ENCODE measurements at places on chromosomes 7 and 10.

GRCh38 chr10:59618666-59619065 is 91.0 kb downstream of the SLC16A9 start:
- no peak for DNase-seq

DNA sequence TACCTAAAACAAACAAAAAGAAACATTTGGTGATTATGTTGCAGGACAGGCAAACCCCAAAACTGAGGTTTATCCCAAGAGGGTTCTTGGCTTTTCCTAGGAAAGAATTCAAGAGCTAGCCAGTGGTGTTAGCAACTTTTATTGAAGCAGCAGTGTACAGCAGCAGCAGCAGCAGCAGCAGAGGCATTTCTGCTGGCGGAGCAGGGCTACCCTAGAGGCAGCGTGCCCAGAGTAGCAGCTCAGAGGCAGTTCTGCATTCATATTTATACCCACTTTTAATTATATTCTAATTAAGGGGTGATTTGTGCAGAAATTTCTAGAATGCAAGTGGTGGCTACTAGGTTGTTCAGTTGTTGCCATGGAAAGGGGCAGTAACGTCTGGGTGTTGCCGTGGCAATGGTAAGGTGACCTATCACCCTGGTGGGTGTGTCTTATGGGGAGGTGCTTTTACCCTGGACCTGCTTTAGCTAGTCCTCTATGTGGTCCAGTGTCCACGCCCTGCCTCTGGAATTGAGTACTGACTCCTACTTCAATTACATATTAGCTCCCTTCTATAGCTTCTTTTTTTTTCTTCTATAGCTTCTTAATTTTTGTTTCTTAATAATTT is 53.9 kb downstream of the VCL start:
- DNase-seq, result no peak

GRCh38 chr10:62109587-62110293 is 158.9 kb downstream of the RTKN2 start:
- DNase-seq, result no peak

DNA sequence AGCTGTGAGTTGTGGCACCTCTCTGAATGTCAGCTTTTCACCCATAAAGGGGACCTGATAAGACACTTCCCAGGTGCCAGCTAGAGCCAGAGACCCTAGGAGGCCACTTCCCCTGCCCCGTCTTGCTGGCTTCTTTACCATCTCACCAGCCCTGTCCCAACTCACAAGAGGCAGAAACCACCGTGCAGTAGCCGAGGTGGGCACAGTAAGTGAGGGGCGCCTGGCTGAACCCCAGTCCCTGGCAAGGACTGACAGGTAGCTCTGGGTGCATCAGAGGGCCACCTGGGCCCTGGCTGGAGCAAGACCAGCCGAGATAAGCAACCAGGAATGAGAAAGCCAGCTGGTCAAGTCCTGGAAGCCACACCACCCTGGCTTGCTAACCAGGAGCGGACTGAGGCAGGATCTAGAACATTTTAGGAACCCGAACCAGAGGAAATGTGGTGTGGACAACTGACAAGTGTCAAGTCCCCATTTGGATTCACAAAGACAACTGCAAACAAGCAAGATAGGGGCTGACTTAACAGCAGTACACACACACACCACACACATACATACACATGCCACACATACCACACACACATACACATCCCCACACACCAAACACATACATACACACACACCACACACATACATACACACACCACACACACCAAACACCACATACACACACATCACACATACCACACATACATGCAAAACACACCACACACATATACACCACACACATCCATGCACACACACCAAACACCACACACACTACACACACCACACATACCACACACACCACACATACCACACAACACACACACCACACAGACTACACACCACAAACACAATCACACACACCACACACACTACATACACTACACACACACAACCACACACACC is 20.8 kb downstream of the OGDHL start:
- DNase-seq, result no peak

DNA sequence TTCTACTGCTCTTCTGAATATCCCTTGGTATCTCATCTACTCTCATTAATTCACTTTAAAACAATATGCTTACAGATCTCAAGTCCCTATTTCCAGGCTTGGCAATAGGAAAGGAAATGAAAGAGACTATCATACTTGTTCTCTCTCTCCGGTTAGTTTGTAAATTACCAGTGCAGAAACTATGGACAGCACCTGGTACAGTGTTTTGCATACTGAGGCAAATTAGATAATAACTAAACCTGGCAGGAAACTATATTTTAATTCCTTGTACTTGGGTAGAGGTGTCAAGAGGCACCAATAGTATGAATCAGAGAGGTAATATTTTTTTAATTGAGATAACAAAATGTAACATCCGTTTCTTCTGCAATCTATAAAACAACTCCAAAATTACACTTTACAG is 97.7 kb upstream of the TMEM196 start:
- no peak for DNase-seq

DNA sequence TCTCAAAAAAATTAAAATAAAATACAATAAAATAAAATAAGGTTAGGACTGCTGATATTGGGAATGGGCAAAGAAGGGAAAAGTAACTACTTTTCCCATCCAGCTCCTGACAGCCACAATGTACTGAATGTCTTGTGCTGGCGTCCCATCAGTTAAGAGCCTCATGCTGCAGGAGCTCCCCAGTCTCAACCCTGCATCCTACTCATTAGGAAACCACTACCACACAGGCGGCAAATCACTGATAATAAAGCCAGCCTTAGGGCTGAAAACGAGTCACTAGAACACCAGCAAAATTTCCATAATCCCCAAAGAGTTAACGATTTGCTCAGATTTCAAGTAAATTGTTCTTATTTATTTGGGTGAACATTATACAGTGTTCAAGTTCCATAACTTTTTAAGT is 4.3 kb downstream of the YWHAG start:
- DNase-seq, result no peak

DNA sequence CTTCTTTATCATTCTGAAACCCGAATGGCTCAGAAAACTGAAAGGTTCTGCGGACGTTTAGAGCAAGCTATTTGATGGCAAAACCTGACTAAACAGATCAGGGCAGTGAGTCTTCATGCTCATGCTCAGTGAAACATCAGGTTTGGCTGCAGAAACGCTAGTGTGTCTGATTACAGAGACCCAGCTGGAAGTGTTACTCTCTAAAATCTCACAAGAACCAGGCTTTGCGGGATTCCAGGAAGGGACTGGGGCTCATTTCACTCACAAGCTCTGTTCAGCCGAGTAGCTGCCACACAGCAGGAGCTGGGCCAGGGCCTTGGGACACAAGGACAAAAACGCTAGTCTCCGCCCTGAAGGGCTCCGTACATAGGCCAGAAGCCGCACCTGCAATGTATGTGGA is 2.9 kb downstream of the PITRM1 start:
- DNase-seq, result no peak

DNA sequence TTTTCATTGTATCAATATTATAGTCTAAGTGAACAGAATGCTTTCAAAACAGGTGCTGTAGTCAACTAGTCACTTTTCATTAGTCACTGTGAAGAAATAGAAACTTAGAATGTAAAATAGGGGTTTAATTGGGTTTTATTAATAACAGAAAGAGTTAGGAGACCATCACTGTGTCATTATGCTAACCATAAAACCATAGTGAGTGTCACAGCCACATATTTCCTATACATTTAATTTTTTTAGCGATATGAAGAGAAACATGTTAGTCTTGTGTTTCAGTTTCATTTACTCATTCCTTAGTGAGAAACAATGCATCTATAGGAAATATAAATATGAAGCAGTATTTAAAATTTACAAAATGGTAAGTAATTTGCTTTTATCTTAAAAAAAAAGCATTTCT is 22.2 kb downstream of the SPAG6 start:
- no peak for DNase-seq

DNA sequence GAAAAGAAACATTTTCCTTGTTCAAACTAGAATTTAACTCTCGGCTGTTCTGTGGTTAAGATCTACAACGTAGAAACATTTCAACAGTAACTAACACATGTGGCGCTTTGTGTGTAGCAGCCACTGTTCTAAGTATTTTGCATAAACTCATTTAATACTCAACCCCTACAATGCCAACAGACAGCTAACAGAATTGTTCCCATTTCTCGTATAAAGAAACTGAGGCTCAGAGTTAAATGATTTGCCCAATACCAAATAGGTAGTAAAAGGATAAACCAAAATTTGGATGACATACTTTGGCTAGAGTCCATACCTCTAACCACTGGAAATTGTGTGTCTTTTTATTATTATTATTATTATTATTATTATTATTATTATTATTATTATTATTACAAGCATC is 72.5 kb upstream of the LRRN3 start:
- no peak for DNase-seq

DNA sequence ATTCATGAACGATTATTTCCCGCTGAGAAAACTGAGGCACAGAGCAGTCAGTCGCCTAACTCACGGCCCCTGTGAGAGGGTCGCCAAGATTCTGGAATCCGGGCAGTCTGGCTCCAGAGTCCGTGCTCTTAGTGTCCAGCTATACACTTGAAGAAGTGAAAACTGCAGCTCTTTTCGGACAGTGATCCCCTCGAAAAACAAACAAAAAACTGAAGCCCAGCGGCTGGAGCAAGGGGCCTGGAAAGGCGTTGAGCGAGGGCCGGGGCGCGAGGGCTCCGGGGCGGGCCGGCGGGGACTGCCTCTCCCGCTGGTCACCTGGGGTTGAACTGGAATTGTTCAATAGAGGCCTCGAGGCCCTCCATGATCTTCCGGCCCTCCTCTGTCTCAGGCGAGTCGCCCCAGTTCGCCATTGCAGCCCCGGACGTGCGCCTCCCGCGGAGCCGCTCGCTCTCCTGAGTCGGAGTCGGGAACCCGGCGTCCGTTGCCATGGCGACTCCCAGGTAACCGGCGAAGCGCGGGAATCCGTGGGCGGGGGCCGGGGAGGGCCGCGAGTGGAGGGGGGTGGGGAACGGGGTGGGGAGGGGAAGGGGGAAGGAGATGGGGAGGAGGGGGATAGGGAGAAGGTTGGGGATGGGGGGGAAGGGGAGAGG is 881 bp downstream of the C10orf67 start:
- DNase-seq, result no peak

DNA sequence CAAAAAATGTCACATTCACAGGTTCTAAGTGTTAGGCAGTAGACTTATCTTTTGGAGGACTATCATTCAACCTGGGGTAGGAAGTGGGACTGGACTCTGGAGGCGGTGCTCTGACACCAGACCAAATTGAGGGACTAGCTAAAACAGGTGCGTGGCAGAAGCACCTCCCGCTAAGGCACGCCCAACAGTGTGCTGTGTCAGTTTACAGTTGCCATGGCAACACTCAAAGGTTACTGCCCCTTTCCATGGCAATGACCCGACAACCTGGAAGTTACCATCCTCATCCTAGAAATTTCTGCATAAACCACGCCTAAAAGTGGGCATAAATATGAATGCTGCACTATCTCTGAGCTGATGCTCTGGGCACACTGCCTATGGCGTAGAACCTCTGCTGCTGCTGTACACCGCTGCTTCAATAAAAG is 14.0 kb upstream of the BLNK start:
- DNase-seq, result no peak

DNA sequence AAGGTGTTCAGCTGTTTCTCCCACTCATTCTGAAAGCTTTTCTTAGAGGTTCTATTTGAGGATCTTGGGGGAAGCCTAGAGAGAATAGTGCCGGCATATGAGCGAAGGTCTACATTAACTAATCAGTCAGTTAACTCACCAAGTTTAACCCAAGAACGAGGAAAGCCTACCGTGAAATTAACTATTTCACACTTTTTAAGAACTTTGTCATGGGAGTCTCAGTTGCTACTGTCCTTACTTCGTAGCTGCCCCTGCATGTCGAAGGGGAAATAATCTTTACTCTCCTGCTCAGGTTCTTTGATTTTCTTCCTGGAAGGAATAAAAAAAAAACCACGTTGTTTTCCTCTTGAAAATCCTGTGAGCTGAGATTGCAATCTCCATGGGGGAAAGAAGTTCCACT is 115.1 kb downstream of the FRMD4A start:
- no peak for DNase-seq
